ENCODE measurements at places on chromosomes 13 and 19. TPM values are rescaled to one million over a fixed set of nuclear protein-coding genes. Genes with fewer than 3 reads are reported as not detected.

DNA sequence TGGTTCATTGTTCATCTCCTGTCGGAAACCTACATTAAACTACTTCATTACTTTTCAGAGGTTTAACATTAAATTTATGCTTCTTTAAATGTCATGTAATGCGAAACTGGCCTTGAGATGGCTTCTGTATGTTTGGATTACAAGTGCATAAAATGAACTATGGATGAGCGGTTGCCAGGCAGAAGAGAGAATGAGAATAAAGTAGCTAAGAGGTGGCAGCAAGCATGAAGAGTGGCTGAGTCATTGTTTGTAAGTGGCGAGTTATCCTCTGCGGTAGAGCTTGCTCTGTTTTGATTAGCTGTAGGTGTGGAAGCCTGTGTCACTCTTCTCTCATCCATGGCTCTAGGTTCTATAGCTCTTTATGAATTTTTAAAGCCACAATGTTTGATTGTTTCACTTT lies 1139.6 kb upstream of the PCDH9 start:
- no peaks in the 10 kb centered on the region for H3K36me3 ChIP-seq
- no peak for DNase-seq
- no peaks in the 10 kb centered on the region for H3K4me1 ChIP-seq
- H3K27ac ChIP-seq = no peak overlapping the region

- H3K27ac ChIP-seq = no peak overlapping the region
- H3K4me3 ChIP-seq = peak overlapping the region; percentile 21
- H3K4me1 ChIP-seq = no peaks in the 10 kb centered on the region
- H3K27me3 ChIP-seq = peaks cover 43% of the 10 kb centered on the region
Measured at GRCh38 chr13:36674337-36675212, 755 bp downstream of the SERTM1 start.

- no peak overlapping the region for H3K27ac ChIP-seq
- no peaks in the 10 kb centered on the region for H3K36me3 ChIP-seq
- no peak overlapping the region for H3K4me3 ChIP-seq
- no peaks in the 10 kb centered on the region for H3K27me3 ChIP-seq
- no peak for DNase-seq
- H3K4me1 ChIP-seq = no peaks in the 10 kb centered on the region
Measured at GRCh38 chr13:112469071-112469745, 93.1 kb downstream of the SPACA7 start.

- no peak overlapping the region for H3K4me3 ChIP-seq
- H3K36me3 ChIP-seq = peaks cover 2% of the 10 kb centered on the region
- no peaks in the 10 kb centered on the region for H3K4me1 ChIP-seq
- no peaks in the 10 kb centered on the region for H3K27me3 ChIP-seq
Measured at GRCh38 chr13:75687150-75687763, 51.1 kb downstream of the LMO7 start.

- H3K36me3 ChIP-seq = no peaks in the 10 kb centered on the region
- peak overlapping the region; percentile 42 for H3K27ac ChIP-seq
- H3K27me3 ChIP-seq = no peaks in the 10 kb centered on the region
- DNase-seq = no peak
- H3K4me1 ChIP-seq = no peaks in the 10 kb centered on the region
Measured at GRCh38 chr13:95509521-95510310, 42.8 kb upstream of the CLDN10 start.

DNA sequence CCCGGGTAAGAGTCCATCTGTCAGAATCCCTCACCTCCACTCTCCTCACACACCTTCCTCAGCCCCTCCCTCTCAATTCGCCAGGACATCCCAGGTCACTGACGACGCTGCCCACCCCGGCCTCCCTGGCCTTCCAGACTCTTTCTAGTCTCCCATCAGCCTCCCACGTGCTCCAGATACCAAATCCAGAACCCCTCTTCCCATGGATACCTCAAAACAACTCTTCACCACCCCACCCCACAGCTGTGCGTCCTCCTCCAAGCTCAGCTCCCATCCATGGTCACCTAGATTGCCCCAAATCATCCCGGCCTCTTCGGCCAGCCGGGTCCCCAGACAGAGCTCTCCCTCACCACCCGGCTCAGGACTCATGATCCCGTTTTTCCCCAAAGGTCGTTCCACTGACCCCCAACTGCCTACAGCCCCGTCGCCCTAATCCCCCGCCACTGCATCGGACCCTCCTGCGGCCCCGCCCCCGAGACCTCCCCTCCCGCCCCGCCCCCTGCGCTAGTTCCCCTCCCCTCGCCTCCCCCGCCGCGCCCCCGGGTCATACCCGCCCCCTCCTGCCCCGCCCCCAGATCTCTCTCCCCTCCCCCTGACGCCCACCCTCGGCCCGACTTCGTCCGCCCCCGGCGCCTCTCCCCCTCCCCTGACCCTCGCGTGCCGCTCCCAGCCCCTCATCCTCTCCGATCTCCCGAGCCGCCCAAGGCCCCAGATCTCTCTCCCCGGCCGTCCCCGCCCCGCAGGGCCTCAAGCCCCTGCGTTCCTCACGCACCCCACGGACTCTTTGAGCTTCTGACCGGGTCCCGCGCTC lies 546 bp downstream of the UBXN6 start:
- H3K4me3 ChIP-seq = peak overlapping the region; percentile 87
- DNase-seq = peak; percentile 98
- no peaks in the 10 kb centered on the region for H3K27me3 ChIP-seq
- peaks cover 6% of the 10 kb centered on the region for H3K4me1 ChIP-seq
- peaks cover 10% of the 10 kb centered on the region for H3K36me3 ChIP-seq

- no peak overlapping the region for H3K4me3 ChIP-seq
- H3K27me3 ChIP-seq = peaks cover 46% of the 10 kb centered on the region
- peak; percentile 82 for DNase-seq
- H3K36me3 ChIP-seq = no peaks in the 10 kb centered on the region
Measured at GRCh38 chr19:13597640-13598039, 91.4 kb upstream of the CACNA1A start.

- no peak overlapping the region for H3K27ac ChIP-seq
- H3K4me1 ChIP-seq = peaks cover 17% of the 10 kb centered on the region
- H3K36me3 ChIP-seq = no peaks in the 10 kb centered on the region
- no peak overlapping the region for H3K4me3 ChIP-seq
- no peaks in the 10 kb centered on the region for H3K27me3 ChIP-seq
Measured at GRCh38 chr19:48569814-48570213, 17.8 kb downstream of the SULT2B1 start.

- H3K4me1 ChIP-seq = no peaks in the 10 kb centered on the region
- no peaks in the 10 kb centered on the region for H3K36me3 ChIP-seq
- H3K27me3 ChIP-seq = no peaks in the 10 kb centered on the region
- H3K4me3 ChIP-seq = no peak overlapping the region
Measured at GRCh38 chr13:77465603-77466195, 69.8 kb upstream of the SCEL start.

DNA sequence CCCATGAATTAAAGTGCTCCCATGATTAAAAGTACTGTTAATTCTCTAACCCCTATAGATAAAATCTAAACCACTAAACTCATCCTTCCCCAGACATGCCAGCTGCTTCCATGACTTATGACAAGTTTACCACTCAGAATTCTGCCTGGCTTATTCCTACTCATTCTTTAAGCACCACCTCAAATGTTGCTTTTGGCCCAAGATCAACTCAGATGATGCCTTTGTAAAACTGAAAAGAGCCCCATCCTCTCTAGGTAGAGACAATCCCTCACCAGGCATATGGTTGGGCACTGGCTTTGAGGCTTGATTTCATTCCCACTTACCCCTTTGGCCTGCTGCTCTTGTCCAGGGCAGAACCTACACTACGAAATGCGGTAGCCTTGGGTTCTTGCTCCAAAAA lies 250.0 kb downstream of the DNAJC15 start:
- H3K36me3 ChIP-seq = no peaks in the 10 kb centered on the region
- H3K4me1 ChIP-seq = peaks cover 41% of the 10 kb centered on the region
- no peak overlapping the region for H3K4me3 ChIP-seq

GRCh38 chr19:29837448-29837981 lies 25.7 kb downstream of the CCNE1 start:
- no peaks in the 10 kb centered on the region for H3K4me1 ChIP-seq
- no peak for DNase-seq
- H3K27ac ChIP-seq = no peak overlapping the region
- no peaks in the 10 kb centered on the region for H3K36me3 ChIP-seq
- no peak overlapping the region for H3K4me3 ChIP-seq
- 0 out of 2 replicates have a peak, but pooled peaks cover 6% of the 10 kb centered on the region for H3K27me3 ChIP-seq

ZNF729 gene
- not detected for polyA plus RNA-seq

FFAR2 gene
- not detected for polyA plus RNA-seq

CPT1C gene
- polyA plus RNA-seq = 118 TPM

ETFB gene
- 169 TPM for polyA plus RNA-seq

PEAK3 gene
- not detected for polyA plus RNA-seq

Data from SK-N-SH (cell line).